ENCODE measurements at places on chromosomes 13 and 19. TPM values are rescaled to one million over a fixed set of nuclear protein-coding genes. Genes with fewer than 3 reads are reported as not detected.

The ZNF610 gene
- total RNA-seq, result 0.97 TPM

- peak; percentile 44 for DNase-seq
Measured at GRCh38 chr19:53102756-53103233, 427 bp downstream of the ZNF160 start.

- DNase-seq, result no peak
Measured at GRCh38 chr13:97313551-97314260, 91.6 kb downstream of the MBNL2 start.

GRCh38 chr13:107512551-107512950 is 702.8 kb downstream of the LIG4 start:
- DNase-seq, result no peak

DNA sequence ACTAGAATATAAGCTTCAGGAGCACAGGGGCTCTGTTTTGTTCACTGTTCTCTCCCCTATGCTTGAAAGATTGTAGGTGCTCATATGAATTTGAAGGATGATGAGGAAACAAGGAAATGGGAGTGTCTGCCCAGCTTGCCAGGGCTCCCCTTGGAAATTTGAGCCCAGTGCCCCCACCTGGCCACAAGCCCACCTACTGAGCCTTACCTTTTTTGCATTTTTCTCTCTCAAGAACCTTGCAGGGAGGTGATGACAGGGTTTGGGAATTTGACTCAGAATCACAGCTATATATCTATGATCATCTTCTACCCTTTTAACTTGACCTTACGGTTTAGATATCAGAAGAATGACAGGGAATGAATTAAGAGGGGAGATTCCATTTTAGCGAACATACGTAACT is 33.8 kb downstream of the SERP2 start:
- DNase-seq, result no peak

DNA sequence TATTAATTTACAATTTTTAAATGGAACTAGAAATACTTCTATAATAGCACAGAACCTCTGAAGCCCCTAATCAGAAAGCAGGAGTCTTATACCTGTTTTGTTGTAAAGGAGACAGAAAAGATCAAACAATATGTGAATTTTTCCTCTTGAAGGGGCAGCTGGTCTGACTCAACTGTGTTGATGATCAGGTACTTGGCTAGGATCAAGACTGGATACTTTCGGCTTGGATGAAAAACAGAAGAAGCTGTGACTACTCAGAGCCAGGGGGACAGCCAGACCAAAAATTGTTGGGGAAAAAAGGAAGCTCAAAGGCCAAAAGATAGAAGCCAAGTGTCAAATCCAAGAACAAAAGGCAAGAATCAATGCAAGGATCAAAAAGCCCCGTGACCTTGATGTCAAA is 195.6 kb downstream of the KCTD12 start:
- no peak for DNase-seq

GRCh38 chr19:57027360-57027759 is 92.4 kb upstream of the USP29 start:
- no peak for DNase-seq

DNA sequence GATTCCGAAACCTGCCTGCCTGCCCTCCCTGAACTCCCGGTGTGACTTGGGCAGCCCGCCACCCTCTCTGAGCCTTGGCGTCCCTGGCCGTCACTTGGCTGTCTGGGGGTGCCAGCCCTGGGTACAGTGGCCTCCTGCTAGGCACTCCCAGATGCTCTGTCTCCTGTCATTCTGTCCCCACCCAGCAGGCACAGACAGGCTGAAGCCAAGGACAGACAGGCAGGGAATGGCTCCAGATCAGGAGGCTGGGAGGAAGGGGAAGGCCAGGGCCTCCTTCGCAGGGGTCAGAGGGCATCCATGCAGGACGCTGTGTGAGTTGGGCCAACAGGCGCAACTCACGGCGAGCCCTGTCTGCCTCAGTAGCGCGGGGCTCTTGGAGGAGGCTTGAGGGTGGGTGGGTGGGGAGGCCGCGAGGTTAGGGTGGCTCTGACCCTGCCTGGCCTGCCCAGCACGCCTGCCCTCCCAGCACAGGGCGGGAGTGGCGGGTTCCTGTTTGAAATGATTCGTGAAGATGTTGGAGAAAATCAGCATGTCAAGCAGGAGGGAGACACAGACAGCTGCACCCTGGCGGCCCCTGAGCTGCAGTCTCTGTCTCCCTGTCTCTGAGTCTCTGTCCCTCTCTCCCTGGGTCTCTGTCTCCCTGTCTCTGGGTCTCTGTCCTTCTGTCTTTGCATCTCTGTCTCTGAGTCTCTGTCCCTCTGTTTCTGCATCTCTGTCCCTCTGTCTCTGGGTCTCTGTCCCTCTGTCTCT is 19.7 kb downstream of the KLHL26 start:
- DNase-seq, result no peak

DNA sequence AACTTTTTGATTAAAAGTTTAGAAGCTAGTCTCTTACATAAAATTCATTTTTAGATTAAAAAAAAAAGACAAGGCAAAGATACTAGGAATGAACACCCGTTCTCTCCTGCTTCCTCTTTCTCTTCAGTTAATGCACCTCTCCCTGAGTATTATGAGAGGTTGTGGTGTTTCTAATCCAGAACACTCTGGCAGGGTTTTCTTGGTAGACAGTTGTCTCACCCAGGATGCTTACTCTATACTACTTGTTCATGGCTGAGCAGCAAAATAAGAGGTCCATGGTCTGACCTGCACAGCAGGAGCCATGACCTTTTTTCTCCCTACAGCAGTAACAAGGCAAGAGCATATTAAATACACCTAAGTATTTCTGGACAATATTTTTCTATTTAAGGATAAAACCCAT is 62.0 kb downstream of the MICU2 start:
- DNase-seq, result no peak

The MIA gene
- not detected for total RNA-seq

DNA sequence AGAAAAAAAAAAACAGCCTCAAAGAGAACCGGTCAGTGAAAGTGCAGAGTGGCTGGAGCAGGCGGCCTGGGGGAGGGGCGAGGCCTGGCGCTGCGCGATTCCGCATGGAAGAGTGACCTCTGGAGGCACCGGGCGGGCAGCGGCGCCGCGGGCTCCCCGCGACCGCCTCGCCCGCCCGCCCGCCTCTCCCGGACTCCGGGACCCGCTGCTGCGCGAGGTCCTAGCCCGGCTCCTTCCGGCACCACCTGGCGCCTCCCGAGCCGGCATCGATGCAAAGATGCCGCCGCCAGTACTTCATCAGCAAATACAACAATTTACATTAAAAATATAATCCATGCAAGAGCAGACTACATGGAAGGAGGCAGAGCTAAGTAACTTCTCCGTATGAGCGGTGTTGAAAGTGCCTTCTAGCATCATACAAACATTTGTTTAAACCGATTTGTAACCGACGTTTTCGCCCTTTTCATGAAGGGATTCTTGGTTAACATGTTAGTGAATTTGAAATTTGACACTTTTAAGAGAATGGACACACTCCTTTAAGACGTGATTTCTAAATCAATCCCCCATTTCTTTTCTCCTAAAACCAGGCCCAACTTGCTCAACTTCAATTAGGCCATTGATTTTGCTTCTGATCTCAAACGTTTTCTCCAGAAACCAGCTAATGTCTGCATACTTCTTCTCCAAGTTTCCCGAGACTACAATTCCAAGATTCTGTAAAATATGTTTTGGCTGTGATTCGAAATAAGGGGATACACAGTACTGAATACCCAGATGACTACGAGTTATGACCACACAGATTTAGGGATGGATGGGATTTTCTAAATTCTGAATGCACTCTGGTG is 2.1 kb downstream of the EFNB2 start:
- peak; percentile 85 for DNase-seq

DNA sequence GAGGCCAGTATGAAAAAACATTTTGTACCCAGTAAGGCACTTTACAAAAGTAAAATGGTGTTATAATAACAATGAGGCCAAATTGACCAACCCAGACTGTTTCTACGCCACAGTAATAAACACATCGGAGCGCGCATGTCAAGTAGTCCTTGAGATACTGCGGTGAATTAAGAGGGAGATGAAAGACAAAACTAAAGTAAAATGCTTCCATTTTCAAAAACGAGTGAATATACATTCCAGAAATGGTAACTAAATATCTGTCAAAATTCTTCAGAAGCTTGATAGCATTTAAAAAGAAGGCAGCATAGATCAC is 19.0 kb downstream of the N4BP2L1 start:
- DNase-seq, result no peak

DNA sequence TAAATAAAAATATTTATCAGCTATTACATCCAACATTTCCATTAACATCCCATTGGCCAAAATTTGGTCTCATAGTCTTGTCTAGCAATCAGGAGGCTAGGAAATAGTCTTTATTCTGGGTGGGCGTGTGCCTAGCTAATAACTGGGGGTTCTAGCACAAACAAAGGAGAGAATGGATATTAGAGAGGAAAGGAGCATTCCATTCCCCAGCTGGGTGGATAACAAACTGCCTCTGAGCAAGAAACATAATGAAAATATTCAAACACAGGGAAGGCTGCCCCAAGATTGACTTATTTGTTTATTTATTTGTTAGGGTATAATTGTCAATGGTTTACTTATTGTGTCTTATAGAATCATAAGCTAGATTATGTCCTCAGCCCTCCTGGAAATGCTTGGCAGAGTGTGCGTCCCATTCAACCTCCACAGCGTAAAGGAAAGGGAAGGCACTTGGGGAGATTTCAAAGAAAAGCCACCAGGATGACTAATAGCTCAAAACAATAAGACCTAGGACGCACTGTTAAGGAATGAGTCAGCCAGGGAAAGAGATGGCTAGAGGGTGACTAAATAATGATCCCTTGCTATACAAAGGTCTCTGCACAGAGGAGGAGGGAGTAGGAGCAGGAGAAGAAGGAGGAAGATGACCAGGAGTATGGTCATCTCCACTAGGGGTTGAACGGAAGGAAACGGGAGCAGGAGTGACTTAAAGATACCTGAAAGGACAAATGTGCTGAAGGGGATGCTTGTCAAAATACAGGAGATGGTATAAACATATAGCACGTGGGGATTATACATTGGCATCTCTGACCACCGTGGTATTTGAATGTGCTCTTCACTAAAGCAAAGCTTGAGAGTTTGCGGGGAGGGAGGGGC is 23.5 kb upstream of the USP12 start:
- peak; percentile 81 for DNase-seq

GRCh38 chr19:43755256-43755801 is 567 bp upstream of the SMG9 start:
- DNase-seq, result peak; percentile 77

The IPO5 gene
- 190 TPM for total RNA-seq

The CEACAM20 gene
- not detected for total RNA-seq

The SIGLEC6 gene
- total RNA-seq, result not detected

The PSG7 gene
- total RNA-seq, result not detected

DNA sequence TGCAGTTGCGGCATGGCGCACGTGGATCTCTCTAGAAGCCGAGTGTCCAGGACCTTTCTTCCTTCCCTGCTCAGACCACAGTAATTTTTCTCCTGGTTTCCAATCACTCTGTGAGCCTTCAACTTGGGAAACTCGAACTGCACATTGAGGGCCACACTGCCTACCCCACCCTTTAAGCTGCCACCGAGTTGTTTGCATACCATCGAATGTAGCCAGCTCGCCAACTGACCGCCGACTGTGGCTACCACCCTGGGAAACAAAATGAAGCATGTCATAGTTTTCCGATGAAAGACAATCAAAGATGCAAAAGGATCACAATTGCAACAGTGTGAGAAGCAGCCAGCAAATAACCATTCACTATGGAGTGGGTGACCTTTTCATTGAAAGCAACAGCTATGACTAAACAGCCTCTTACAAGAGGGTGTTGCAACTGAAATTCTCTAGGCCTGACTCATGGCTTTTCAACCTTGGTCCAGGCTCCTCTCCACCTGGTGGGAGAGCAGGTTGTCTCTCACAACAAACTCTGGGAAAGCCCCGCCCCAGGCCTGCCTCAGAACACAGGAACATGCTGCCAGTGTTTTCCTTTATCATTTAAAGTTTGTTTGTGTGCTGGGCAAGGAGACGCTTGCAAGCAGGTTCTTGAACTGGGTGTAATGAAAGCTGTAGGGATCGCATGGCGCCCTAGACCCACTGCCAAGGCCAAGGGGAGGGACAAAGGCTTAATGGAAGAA is 141.7 kb upstream of the SERP2 start:
- DNase-seq, result peak; percentile 96

GRCh38 chr13:95209109-95209508 is 92.1 kb downstream of the ABCC4 start:
- no peak for DNase-seq

DNA sequence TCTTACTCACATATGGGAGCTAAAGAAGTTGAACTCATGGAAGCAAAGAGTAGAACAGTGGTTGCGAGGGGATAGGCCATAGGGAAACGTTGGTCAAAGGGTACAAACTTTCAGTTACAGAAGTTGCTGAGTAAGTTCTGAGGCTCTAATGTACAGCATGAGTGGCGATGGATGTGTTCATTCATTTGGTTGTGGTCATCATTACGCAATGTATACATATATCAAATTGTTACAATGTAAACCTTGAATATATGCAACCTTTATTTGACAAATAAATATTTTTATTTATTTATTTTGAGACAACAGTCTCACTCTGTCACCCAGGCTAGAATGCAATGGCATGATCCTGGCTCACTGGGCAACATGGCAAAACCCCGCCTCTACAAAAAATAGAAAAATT is 38.7 kb downstream of the ZIC5 start:
- DNase-seq, result no peak

The GRK1 gene
- total RNA-seq, result not detected

DNA sequence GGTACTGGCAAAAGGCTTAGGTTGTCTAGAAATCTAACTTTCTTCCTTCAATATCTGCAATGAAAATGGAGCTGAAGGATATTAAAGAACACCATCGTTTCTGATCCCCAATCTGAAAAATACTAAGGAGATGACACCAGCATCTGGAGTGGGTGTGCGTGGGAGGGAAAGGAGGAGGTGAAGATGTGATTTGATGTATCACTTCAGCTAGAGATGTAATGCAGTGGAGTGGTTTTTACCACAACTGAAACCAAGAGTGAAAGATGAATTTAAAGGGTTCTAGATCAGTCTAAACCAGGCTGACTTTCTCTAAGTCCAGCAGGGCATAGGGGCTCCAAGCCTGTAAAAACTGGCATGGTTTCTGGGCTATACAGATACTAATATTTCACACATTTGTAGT is 148.4 kb downstream of the AKAP11 start:
- DNase-seq, result no peak

The NLRP12 gene
- not detected for total RNA-seq

GRCh38 chr13:20609145-20609544 is 42.2 kb downstream of the IFT88 start:
- peak; percentile 81 for DNase-seq

- no peak for DNase-seq
Measured at GRCh38 chr19:17321655-17322489, 12.5 kb downstream of the DDA1 start.
